ENCODE measurements at places on chromosomes 1 and 21.

DNA sequence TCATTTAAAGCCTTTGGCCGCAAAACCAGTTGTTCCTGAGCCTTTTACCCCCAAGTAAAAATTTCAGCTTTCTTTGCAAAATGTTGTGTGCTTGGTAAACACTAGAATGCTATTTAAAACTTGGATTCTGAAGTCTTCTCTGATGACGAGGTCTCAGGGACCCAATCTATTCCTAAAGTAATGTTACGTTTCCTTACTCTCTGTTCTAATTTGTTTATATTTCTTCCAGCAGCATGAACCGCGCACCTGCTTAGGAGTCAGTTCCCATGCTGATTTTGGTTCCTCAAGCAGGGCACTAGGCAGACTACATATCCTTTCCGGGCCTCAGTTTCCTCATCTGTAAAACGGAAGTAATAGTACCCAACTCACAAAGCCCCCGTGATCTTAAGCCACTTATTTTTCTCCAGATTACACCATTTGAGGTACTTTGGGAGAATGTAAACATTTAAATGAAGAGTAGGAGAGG is 969 bp upstream of the ALDH4A1 start:
- H3K36me3 ChIP-seq, result peaks cover 12% of the 10 kb centered on the region
- no peak for DNase-seq
- no peaks in the 10 kb centered on the region for H3K27me3 ChIP-seq

- H3K27me3 ChIP-seq, result no peaks in the 10 kb centered on the region
- no peaks in the 10 kb centered on the region for H3K36me3 ChIP-seq
- no peak for DNase-seq
- no peaks in the 10 kb centered on the region for H3K4me1 ChIP-seq
These were observed 330.1 kb upstream of the PBX1 start for GRCh38 chr1:164228928-164229327.

DNA sequence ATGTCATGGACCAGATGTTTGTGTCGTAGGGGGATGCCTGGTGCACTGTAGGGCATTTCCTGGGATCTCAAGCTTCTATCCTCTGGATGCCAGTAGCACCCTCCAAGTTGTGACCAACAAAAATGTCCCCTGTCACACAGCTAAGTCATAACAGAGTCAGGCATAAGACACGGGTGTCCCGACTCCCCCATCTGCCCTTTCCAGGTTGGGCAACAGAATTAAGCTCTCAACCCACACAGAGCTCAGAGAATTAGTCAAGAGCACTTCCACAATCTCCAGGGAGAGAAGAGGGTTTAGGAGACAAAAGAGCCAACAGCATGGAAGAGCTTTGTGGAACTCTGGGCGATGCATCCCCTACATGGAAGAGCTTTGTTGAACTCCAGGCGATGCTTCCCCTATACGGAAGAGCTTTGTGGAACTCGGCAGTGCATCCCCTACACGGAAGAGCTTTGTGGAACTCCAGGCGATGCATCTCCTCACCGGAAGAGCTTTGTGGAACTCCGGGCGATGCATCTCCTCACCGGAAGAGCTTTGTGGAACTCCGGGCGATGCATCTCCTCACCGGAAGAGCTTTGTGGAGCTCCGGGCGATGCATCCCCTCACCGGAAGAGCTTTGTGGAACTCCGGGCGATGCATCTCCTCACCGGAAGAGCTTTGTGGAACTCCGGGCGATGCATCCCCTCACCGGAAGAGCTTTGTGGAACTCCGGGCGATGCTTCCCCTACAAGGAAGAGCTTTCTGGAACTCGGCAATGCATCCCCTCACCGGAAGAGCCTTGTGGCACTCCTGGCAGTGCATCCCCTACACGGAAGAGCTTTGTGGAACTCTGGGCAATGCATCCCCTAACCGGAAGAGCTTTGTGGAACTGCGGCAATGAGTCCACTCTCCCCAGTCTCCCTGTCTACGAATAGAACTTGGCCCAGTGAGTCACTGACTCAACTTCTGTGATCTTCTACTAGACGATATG is 422.7 kb downstream of the KIF26B start:
- no peak overlapping the region for H3K4me3 ChIP-seq
- H3K27ac ChIP-seq, result no peak overlapping the region
- H3K36me3 ChIP-seq, result no peaks in the 10 kb centered on the region
- DNase-seq, result no peak
- H3K4me1 ChIP-seq, result no peaks in the 10 kb centered on the region

DNA sequence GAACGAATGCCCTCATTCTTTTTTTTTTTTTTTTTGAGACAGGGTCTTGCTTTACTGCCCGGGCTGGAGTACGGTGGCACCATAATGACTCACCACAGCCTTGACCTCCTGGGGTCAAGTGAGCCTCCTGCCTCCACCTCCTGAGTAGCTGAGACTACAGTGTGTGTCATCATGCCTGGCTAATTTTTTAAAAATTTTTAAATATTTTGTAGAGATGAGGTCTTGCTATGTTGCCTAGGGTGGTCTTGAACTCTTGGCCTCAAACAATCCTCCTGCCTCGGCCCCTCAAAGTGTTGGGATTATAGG is 69.4 kb downstream of the ALG14 start:
- no peaks in the 10 kb centered on the region for H3K27me3 ChIP-seq
- DNase-seq, result peak; percentile 59
- no peaks in the 10 kb centered on the region for H3K36me3 ChIP-seq
- no peak overlapping the region for H3K27ac ChIP-seq
- no peak overlapping the region for H3K4me3 ChIP-seq
- peaks cover 8% of the 10 kb centered on the region for H3K4me1 ChIP-seq

GRCh38 chr1:239805042-239805441 is 286.6 kb upstream of the FMN2 start:
- DNase-seq, result no peak
- no peaks in the 10 kb centered on the region for H3K27me3 ChIP-seq
- H3K4me1 ChIP-seq, result no peaks in the 10 kb centered on the region
- no peak overlapping the region for H3K27ac ChIP-seq
- no peaks in the 10 kb centered on the region for H3K36me3 ChIP-seq

DNA sequence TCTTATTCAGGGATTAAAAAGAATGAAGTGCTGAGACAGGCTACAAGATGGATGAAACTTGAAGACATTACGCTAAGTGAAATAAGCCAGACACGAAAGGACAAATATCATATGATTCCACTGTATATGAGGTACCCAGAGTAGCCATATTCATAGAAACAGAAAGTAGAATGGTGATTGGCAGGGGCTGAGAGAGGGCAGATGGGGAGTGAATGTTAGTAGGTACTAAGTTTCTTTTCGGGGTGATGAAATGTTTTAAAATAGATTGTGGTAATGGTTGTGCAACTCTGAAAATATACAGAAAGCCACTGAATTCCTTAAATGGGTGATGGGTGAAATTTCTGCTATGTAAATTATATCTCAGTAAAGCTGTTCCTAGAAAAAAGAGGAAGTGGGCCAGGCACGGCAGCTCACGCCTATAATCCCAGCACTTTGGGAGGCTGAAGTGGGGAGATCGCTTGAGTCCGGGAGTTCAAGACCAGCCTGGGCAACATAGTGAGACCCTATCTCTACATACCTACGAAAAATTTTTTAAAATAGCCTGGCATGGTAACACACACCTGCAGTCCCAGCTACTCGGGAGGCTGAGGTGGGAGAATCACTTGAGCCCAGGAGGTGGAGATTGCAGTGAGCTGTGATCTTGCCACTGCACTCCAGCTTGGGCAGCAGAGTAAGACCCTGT is 15.9 kb downstream of the SLC27A3 start:
- H3K4me1 ChIP-seq, result peaks cover 18% of the 10 kb centered on the region
- peak; percentile 47 for DNase-seq
- peak overlapping the region; percentile 28 for H3K4me3 ChIP-seq
- no peaks in the 10 kb centered on the region for H3K27me3 ChIP-seq
- peak overlapping the region; percentile 57 for H3K27ac ChIP-seq
- no peaks in the 10 kb centered on the region for H3K36me3 ChIP-seq

GRCh38 chr1:88610687-88611086 is 73.4 kb upstream of the PKN2 start:
- no peaks in the 10 kb centered on the region for H3K27me3 ChIP-seq
- H3K4me3 ChIP-seq, result no peak overlapping the region
- H3K4me1 ChIP-seq, result no peaks in the 10 kb centered on the region
- no peak overlapping the region for H3K27ac ChIP-seq
- no peak for DNase-seq

DNA sequence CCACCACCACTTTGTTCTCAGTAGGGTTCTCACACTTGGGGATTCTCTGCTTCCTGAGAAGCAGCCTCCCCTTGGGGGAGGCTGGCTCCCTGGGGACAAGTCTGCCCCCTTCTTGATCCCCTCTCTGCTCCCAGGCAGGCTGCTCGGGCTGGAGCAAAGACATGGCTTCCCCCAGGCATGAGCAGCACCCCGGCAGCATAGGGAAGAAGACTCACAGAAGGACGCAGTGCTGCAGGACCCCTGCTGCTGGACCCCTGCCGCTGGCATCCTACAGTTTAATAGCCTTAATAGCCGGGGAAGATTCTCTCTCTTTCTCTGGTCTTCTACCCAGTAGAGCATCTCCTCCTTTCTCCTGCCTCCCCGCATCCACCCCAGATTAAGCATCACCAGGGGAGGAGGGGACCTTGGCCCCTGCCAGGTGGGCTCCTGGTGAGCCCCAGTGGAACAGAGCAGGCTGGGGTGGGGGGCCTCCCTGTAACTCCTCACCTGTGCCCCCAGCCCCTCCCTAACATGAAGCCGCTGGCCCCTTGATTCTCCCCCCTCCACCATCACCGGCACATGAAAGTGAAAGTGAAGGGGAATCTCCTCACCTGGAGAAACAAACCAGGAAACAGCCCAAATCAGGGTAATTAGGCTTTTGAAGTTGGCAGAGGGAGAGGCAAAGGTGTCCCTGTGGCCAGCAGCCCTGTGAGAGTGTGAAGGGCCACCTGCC is 2.5 kb downstream of the WNT3A start:
- no peaks in the 10 kb centered on the region for H3K4me1 ChIP-seq
- peaks cover 44% of the 10 kb centered on the region for H3K27me3 ChIP-seq
- H3K36me3 ChIP-seq, result no peaks in the 10 kb centered on the region
- no peak for DNase-seq

GRCh38 chr1:15826810-15827507 is 19.5 kb upstream of the UQCRHL start:
- H3K4me3 ChIP-seq, result no peak overlapping the region
- H3K36me3 ChIP-seq, result no peaks in the 10 kb centered on the region
- no peak overlapping the region for H3K27ac ChIP-seq
- H3K4me1 ChIP-seq, result no peaks in the 10 kb centered on the region
- DNase-seq, result no peak

DNA sequence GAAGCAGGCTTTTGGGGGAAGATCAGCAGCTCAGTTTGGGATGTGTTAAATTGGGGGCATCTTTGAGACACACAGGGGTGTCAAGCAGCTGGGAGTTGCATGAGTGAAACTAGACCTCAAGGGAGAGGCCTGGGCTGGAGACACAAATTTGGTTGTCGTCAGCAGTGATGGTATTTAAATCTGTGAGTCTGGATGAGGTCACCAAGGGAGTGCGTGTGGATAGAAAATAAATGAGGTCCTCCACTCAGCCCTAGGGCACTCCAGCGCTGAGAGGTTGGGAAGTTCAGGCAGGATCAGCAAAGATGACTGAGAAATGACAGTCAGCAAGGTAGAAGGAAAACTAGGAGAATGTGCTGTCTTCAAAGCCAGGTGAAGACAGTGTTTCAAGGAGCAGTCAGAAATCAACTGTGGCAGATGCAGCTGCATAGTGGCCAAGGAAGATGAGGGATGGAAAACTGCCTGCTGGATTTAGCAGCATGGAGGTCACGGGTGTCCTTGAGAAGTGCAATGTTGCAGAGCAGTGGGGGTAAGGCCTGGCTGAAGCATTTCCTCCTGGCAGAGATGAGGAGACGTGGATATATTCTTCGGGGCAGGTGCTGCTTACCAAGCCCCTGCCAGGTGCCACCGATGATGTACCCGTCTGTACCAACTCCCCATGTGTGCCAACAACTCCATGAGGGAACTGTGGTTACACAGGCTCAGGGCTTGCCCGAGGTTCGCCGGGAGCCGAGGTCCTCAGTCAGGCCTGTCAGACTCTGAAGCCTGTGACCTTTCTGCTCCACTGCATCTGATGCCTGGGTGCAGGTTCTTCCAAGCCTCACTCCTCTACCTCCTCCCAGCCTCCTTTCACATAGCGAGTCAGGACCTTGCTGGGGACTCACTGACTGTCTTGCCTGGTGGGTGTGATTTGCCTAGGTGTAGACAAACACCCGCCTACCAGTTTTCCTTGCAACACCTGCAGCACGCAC is 11.3 kb downstream of the MAP7D1 start:
- peak; percentile 39 for DNase-seq
- H3K27me3 ChIP-seq, result no peaks in the 10 kb centered on the region
- no peak overlapping the region for H3K4me3 ChIP-seq
- H3K27ac ChIP-seq, result no peak overlapping the region
- H3K36me3 ChIP-seq, result no peaks in the 10 kb centered on the region

DNA sequence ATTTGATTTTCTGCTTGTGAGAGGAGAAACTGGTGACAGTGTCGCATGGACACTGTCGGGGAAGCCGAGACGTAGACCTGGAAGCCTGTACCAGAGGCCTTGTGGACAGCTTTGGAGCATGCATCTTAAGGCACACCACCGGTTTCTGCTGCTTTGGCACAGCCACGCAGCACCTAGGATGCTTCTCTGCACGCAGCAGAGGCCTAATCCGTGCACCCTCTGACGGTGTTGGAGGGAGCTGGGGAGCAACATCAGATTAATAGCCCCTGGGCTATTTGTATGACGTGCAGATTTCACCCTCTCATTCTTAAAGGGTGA is 30.3 kb downstream of the TEX35 start:
- peak overlapping the region; percentile 67 for H3K4me3 ChIP-seq
- peaks cover 4% of the 10 kb centered on the region for H3K4me1 ChIP-seq
- no peaks in the 10 kb centered on the region for H3K27me3 ChIP-seq
- no peaks in the 10 kb centered on the region for H3K36me3 ChIP-seq
- H3K27ac ChIP-seq, result no peak overlapping the region

GRCh38 chr21:36589352-36589971 is 109.5 kb upstream of the SIM2 start:
- no peaks in the 10 kb centered on the region for H3K27me3 ChIP-seq
- no peaks in the 10 kb centered on the region for H3K36me3 ChIP-seq
- peak; percentile 72 for DNase-seq
- no peaks in the 10 kb centered on the region for H3K4me1 ChIP-seq
- H3K4me3 ChIP-seq, result no peak overlapping the region

DNA sequence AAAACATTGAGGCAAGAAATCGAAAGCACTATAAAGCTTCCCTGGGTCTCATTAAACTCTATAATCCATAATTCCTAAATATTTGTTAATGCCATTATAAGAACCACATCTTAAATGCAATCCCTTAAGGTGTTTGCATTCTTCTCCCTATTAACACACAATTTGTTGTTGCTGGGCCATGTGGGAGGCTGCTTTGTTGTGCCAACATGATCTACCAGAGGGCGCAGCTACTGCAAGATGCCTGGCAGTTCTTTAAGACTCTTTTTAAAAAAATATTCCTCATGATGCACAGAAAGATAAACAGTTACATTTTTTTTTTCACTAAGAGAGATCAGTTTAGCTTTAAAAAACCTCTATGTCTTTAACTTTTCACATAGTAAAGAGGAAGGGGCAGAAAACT is 39.0 kb upstream of the BCAS2 start:
- no peak overlapping the region for H3K4me3 ChIP-seq
- H3K36me3 ChIP-seq, result no peaks in the 10 kb centered on the region
- DNase-seq, result no peak
- H3K4me1 ChIP-seq, result no peaks in the 10 kb centered on the region
- H3K27me3 ChIP-seq, result no peaks in the 10 kb centered on the region
